Fibroblast of skin of abdomen (primary cell): ENCODE measurements at places on chromosomes 13 and 19.

DNA sequence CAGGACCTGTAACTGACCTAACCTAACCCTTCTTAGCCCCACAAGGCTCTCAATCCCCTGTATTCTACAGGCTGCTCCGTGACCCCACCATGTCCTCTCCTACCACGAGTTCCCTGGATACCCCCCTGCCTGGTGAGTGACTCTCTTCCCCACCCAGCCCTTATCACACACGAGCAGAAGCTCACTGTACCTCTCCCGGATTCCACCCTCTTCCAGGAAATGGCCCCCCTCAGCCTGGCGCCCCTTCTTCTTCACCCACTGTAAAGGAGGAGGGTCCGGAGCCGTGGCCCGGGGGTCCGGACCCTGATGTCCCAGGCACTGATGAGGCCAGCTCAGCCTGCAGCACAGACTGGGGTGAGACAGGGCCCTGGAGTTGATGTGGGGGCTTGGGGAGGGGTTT lies 1.3 kb downstream of the NR1H2 start:
- no peak for DNase-seq

GRCh38 chr13:101397742-101398141 lies 18.6 kb downstream of the NALCN start:
- peak; percentile 86 for DNase-seq

DNA sequence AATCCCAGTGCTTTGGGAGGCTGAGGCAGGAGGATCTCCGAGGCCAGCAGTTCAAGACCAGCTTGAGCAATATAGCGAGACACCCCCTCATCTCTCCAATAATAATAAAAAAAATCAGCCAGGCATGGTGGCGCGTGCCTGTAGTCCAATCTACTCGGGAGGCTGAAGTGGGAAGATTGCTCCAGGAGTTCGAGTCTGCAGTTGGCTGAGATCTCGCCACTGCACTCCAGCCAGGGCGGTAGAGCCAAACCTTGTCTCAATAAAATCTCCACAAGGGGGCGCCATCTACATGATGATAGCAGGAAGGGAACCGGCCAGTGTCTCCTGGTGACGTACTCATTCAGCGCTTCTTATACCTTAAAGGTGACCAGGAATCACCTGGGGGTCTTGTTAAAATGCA lies 13.6 kb upstream of the C5AR1 start:
- peak; percentile 72 for DNase-seq

DNA sequence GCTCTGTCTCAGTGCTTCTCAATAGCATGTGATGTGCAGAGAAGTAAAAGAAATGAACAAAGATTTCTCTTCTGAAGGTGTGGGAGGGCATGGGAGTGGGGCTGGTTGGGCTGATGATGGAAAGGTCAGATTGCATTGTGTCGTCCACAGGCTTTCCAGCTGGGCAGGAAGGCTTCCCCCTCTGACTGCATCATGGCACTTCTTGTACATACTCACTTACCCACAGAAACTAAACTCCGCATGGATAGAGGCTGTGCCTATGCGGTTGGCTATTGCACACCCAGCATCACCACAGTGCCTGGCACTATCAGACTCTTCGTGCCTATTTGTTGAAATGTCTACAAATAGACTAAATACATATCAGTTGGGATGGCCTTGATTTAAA lies 24.4 kb upstream of the TNFSF11 start:
- DNase-seq: no peak

GRCh38 chr19:32241306-32241705 lies 104.1 kb upstream of the ZNF507 start:
- no peak for DNase-seq

- no peak for DNase-seq
Observed at GRCh38 chr13:48626726-48627451, 26.8 kb upstream of the CYSLTR2 start.

DNA sequence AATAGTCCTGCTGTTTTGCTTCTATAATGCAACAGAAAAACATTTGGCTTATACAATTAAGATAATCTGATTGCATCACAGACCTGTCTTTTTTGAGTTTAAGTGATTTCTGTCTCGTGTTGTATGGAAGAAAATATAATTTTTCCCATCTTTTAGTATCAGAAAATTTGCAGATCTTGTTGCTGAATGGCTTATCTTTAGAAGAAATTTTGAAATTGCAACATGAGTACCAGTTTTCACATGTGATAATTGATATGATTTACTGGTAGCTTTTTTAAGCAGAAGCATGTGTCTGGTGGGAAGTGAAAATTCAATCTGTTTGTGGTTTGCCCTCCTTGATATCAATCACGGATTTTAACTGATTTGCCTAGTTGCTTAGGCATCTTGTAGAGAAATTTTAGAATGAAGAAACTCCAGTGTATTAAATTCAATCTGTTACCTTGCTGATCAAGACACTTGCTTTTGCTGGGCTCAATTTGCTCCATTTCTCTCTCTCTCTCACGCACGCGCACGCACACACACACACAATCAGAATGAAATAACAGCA lies 89.8 kb upstream of the MYCBP2 start:
- DNase-seq: no peak

GRCh38 chr19:30911491-30911890 lies 437.7 kb downstream of the TSHZ3 start:
- no peak for DNase-seq

DNA sequence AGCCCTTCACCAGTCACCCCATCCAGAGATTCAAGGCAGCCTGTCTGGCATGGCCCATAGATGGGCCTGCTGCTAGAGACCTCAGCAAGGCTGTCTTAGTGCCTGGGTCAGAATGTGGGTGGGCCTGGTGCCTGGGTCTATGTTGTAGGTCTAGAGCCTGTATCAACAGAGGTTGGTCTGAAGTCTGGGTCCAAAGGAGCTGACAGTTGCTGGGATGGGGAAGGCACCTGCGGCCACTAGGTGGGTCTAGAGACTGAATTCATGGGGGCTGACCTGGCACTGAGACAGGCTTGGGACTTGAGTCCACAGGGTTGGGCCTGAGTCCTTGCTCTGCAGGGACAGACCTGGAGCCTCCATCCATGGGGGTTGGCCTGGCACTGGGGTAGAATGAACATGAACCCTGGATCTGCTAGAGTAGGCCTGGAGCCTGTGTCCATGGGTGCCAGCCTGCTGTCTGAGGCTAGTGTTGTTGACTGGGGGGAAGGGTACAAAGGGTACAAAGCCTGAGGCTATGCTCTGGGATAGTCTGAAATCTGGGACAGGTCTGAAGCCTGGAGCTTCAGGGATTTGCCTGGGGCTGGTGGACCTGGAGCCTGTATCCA lies 516.8 kb downstream of the OLFM4 start:
- no peak for DNase-seq

- DNase-seq: no peak
Observed at GRCh38 chr13:23268441-23268840, 87.7 kb downstream of the SGCG start.

GRCh38 chr19:20397292-20397691 lies 168.3 kb downstream of the ZNF737 start:
- DNase-seq: no peak

DNA sequence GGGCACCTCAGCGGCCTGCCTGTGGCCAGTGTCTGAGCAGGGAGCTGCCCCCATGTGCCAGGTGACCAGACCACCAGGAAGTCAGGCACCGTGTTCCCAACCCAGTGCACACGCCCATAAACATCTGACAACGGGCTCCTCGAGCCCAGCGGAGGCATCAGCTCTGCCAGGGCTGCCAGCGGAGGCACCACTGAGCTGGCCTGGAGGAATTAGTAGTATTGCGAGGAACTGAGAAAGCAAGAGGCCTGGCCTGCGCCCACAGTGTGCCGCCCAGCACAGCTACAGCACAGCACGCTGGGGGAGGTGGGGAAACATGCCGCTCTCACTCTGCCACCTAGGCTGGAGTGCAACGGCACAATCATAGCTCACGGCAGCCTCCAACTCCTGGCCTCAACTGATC lies 44.6 kb downstream of the ANKRD27 start:
- no peak for DNase-seq

GRCh38 chr13:109275852-109276251 lies 510.5 kb downstream of the IRS2 start:
- DNase-seq: no peak

- DNase-seq: no peak
Observed at GRCh38 chr19:17246681-17247425, 1.1 kb upstream of the NR2F6 start.

DNA sequence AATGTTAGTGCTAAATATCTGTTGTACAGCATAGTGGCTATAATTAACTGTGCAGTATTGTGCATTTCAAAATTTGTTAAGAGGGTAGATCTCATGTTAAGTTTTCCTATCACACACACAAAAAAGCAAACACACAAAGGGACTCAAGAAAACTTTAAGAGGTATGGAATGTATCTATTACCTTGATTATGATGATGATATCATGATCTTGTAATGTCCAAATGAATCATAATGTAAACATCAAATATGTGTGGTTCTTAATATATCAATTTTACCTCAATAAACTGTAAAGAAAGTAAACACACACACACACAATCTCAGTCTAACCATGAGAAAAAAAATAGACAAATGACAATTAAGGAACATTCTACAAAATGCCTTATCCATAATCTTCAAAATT lies 934.6 kb downstream of the SLITRK1 start:
- DNase-seq: no peak

DNA sequence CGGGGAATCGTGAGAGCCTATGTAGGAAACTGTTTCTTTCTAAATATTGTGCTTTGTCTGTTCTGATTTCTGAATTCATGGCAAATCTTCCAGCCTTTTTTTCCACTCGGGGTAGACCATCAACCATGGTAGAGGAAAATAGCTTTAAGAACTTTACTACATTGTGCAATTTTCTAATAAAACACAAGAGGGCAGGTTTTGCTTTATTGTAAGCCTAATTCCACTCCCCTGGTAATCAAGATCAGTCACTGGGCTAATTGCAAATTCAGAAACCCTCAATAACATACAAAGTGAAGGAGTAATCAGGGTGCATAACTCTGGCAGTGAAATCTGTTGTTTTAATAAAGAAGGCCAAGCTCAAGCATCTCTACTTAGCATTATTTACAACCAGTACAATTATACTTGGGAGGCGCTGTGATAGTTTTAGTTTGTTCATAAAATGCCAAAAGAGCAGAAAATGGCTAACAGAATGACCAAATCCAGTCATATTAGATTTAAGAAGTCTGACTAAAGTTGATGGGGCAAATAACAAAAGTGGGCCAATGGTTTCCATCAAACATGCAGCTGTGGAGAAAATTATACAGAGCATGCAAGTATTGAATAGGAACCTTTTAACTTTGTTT lies 43.8 kb downstream of the DCT start:
- peak; percentile 54 for DNase-seq

DNA sequence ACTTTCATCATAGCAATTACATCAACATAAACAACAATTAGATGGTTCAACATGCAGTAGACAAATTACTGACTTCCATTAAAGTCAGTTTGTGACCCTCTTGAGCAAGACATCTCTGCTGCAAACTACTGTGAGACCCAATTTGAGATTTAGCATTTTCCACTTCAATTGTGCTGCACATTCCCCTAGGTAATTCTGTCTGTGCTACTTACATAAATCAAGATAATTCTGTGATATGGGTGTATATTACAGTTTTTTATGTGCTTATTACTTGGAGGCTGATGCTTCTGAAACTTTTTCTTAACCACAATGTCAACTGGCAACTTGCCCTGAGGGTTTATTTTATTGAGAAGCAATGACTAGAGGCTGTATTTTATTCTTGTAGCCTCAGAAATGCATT lies 1714.4 kb downstream of the OLFM4 start:
- DNase-seq: no peak

GRCh38 chr13:43785261-43785649 lies 1.5 kb downstream of the ENOX1 start:
- no peak for DNase-seq

DNA sequence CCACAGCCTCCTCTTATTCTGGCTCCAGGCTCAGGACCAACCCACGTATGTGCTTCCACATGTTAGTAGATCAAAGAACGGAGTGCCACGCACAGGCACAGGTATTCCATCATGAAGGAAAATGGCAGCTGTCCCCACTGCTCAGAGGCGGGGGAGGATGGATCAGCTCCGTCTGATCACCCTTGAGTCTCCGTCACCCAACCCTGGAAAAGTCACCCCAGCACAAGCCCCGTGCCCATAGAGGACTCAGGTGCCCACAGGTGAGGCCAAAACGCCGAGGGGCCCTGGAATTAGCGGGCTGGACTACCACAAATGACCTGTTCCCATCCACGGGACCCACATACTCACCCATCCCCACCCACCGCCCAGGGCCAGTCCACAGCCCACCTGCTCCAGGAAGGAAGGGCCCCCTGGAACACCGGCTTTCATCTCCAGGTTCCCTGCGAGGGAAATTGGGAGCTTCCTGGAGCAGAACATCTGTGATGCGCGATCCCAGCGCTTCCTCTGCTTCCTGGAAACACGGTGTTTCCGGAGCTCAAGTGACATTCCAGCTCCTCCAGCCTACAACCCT lies 120.5 kb upstream of the SPACA7 start:
- no peak for DNase-seq

GRCh38 chr13:74892096-74892495 lies 589.9 kb downstream of the TBC1D4 start:
- no peak for DNase-seq

GRCh38 chr13:74210693-74211393 lies 76.6 kb upstream of the KLF12 start:
- DNase-seq: peak; percentile 97

DNA sequence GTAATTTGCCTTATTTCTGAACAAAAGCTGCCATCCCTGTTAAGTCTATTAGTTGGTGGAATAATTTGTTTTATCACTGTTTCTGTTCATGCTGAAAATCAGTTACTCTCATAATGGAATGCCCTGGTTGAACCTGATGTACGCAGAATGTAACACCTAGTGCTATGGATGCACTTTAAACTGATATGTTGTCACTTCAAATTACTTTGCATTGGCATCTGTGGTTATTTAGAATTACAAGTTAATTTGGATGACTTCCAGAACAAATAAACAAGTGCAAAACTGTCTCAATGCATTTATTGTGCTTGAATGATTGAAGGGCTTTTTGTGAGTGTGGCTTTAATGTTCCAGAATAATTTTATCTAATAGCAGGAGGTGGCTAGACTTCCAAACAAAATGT lies 368.2 kb upstream of the SLITRK5 start:
- DNase-seq: no peak

DNA sequence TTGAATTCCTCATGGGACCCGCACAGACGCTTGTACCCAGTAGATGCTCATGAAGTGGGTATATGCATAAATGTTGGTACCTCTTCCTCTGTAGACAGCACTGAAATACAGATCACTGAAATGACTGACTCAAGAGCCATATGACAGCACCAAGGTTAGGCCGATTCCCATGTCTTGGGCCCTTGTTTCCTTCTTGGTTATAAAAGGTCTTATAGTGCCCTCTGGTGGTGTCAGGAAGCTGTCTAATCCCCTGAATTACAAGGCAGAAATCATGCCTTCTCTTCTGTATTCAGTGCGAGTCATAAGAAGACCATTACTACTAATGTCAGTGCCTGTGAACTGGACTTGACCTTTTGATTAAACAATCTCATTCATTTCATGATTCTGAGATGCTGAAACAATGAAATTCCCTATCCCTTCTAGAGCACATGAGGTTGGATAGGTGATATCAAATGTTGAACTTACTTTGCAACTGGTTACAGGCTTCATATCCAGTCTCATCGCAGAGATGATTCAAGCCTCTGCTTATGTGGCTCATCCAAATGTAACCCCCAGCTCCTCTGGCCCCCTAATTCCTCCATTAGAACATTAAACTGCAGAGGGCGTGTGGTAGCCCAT lies 59.7 kb downstream of the SPATA13 start:
- DNase-seq: peak; percentile 83

GRCh38 chr13:34469196-34469986 lies 472.7 kb upstream of the NBEA start:
- no peak for DNase-seq

GRCh38 chr13:43894438-43894837 lies 14.7 kb downstream of the LACC1 start:
- no peak for DNase-seq
